ENCODE measurements at places on chromosomes 16 and 17.

DNA sequence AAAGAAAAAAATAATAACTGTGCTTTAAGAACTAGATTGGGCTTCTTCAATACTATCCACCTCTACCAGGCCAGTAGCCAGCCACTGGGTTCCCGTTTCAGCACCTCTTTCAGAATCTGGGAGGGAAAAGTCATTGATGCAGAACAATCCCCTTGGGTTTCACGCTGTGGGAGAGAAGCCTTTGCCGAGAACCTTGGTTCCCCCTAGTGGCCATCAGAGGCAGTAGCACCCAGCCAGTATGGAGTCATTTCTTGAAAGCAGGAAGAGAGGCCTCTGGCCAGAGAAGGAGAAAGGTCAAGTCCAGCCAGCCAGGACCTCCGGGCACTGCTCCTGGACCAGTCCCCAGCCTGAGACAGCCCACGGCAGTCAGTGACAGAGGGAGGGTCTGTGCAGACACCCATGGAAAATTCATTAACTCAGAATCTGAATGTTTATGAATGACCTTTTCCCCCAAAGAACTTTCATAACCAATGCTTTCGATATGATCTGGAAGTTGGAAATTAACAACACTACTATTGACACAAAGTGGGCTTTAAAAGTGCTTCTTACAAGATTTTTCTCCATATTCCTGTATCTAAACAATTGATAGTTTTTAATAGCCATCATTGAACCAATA, 51.2 kb upstream of the CDH5 start:
- DNase-seq: no peak

DNA sequence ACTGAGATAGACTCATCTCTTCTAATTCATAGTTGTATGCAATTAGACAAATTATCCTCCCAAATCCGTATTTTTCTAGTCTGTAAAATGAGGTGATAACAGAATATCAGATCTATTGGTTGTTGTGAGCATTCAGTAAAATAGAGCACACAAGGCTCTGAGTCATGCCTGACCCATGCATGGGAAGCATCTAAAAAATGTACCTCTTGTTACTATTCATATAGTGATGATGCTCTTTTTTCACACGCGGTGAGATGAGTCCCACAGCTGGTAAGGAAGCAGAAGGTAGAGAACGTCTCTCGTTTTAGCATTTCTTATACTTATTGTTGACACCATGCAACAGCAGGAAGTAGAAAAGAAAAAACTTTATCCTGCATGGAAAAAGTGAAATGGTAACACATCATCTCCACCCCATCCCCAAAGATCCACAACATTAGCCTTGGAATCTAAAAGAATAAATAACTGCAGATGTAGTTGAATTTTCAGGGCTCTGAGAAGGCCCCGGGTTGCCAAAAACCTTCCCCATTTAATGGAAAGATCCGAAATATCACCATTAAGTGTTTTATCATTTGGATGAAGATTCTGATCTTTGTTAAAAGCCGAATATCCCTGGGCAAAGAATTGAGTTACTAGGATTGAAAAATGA, 215.6 kb downstream of the TMEM114 start:
- no peak for DNase-seq

DNA sequence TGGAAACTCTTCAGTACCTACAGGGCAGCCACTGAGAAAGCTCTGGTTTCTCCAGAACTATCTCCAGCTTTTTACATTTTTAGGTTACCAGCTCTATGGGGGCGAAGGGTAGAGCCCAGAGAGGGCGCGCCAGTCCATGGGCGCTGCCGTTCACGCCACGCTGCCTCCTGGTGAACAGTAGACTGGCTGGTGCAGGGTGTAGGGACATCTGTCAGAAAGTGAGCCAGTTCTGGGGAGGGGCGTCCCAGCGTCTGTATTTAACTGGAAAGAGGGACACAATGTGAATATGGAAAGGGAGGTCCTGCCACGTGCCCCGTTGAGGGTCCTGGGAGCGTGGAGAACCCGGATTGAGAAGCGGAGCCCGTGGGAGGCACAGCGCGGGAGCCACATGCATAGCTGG, 16.4 kb upstream of the CLEC18A start:
- DNase-seq: no peak

GRCh38 chr17:70169709-70170597, 621 bp downstream of the KCNJ2 start:
- no peak for DNase-seq

- DNase-seq: no peak
Measured at GRCh38 chr16:5735444-5735843, 637.8 kb upstream of the EEF2KMT start.

DNA sequence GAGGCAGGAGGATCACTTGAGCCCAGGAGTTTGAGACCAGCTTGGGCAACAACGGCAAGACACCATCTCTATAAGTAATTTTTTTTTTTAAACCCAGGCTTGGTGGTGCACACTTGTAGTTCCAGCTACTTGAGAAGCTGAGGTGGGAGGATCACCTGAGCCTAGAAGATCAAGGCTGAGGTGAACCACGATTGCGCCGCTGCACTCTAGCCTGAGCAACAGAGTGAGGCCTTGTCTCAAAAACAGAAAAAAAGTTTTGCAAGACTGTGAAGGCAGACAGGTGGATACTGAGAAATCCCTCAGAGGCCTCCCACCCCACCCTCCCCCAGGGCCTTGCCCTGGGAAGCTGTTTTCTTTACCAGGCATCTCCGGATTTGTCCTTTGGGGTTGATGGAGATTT, 125.4 kb downstream of the MGAT5B start:
- no peak for DNase-seq

DNA sequence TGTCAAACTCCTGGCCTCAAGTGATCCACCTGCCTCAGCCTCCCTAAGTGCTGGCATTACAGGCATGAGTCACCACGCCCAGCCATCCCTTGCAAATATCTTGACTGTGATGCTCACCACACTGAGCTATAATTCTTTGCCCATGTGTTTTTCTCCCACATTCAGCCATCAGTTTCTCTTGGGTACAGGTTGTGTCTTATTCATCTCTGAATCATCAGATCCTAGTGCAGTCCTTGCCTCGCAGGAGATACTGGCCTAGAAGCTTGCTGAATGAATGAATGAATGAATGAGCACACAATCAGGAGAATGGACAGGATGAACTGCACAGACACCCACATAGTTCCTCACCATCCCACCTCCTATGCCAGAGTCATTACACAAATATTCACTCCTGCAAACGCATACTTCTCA, 24.4 kb upstream of the ETV4 start:
- no peak for DNase-seq

GRCh38 chr16:165539-166374, at the start of gene HBM:
TSS of gene HBM (plus strand) at chr16:165978. CDS start at chr16:165998, 20 bp downstream.
- DNase-seq: no peak

- DNase-seq: no peak
Measured at GRCh38 chr17:9537177-9537776, 38.3 kb downstream of the STX8 start.

DNA sequence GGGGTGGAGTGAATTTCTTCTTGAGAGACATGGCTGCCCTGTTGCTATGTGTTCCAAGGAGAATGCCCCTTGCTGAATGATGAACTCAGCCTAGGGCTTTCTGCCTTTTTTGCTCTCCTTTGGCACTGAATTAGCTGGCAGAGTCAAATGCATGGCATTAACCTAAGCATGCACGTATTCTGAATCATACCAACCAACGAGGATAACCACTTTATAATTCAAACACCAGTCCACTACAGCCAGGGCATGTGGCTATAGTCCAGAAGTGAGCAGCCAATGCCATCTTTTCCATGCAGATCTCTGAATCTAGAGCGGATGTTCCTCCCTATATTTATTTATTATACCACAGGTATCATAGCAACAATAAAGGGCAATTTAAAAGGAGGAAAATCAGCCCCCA, 15.7 kb downstream of the TMIGD1 start:
- no peak for DNase-seq
